ENCODE measurements at places on chromosomes 1 and 21. TPM values are rescaled to one million over a fixed set of nuclear protein-coding genes. Genes with fewer than 3 reads are reported as not detected.

Gene FAM89A
- total RNA-seq: 23.6 TPM

DNA sequence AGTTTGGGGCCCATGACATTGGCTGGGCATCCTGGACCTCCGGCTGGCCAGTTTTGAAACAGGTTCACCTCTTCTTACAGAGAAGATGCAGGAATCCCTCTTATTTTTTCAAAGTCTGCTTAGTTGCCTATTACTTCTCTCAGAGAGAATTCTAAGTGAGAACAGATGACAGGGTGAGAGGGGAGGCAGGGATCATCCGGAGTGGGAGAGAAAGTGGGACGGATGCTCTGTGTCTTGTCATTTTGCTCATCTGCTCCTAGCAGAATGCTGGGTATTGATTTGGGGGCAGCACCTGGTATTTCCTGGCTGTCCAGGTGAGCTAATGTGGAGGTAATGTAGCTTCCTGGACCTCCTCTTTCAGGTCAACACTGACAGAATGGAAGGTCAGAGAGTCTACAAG, 32.4 kb downstream of the GNG4 start:
- H3K27me3 ChIP-seq: no peaks in the 10 kb centered on the region
- H3K4me3 ChIP-seq: no peak overlapping the region
- H3K4me1 ChIP-seq: no peaks in the 10 kb centered on the region
- no peak overlapping the region for H3K27ac ChIP-seq
- no peak for DNase-seq

DNA sequence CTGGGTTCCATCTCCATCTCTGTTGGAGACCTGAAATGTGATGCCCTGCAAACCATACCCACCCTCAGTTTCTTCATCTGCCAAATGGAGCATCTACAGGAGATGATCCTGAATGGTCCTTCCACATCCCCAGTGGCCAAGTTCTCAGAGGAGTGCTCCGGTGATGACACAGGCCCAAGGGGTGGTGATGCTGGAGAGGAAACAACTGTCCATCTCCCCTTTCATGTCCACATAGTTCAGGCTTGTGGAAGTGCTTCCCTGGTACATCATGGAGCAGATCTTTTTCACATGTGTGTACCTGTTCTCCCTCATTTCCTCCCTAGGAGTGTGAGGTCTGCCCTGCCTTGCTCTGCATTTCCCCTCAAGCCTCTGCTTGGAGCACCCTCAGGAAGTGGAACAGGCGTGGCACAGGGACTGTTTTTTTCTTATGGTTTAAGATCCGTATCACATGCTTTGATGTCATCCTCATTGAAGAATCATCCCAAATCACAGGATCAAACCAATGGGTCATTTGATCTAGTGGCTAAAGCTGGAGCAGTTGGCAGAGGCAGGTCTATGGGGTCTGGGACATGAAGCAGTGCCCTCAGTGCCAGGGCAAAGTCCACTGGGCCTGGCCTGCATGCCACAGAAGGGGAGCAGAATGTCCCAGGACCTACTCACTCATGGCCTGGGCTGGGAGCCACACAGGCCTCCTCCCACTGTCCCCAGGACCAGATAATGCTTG, 8.2 kb upstream of the TRIM63 start:
- no peak overlapping the region for H3K4me3 ChIP-seq
- no peaks in the 10 kb centered on the region for H3K27me3 ChIP-seq
- peaks cover 28% of the 10 kb centered on the region for H3K4me1 ChIP-seq
- DNase-seq: no peak
- H3K36me3 ChIP-seq: no peaks in the 10 kb centered on the region

DNA sequence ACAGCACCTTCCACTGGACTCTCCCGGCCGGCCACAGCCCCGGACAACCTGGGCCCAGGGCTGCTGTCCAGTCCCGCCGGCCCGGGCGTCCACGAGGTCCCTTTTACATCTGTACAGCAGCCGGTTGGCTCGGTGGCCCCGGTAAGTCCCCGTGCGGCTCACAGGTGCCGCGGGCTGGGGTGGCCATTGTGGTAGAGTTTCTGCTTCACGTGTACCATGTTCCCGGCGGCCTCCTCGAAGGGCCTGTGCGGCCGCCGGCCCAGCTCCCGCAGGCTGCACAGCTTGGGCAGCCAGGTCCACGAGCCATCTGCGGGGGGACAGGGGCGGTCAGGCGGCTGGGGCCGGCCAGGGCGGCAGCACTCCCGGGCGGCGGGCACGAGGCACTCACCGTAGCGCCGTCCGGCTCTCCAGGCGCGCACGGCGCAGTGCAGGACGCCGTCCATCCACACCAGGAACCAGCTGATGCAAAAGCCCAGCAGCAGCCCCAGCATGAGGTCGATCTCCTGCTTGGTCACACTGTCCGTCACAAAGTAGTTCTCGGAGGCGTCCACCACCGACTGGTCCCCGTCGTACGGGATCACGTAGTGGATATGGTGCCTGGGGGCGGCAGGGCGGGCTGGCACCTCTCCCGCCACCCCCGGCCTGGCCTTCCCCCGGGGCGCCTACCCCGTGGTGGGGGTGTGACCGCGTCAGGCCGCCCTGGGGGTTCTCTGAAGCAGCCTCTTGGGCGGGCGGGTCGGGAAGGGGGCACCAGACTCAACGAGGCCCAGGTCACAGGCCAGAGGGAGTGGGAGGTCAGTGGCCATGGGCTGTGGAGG, 5.0 kb downstream of the TMEM240 start:
- H3K27me3 ChIP-seq: no peaks in the 10 kb centered on the region
- H3K36me3 ChIP-seq: no peaks in the 10 kb centered on the region
- no peak overlapping the region for H3K4me3 ChIP-seq
- no peaks in the 10 kb centered on the region for H3K4me1 ChIP-seq
- no peak for DNase-seq
